ENCODE measurements at places on chromosomes 4 and X.

- no peak for ATAC-seq
Measured at GRCh38 chr4:72899214-72899613, 170.3 kb downstream of the COX18 start.

GRCh38 chr4:159705334-159705733, 602.5 kb downstream of the RAPGEF2 start:
- no peak for ATAC-seq

DNA sequence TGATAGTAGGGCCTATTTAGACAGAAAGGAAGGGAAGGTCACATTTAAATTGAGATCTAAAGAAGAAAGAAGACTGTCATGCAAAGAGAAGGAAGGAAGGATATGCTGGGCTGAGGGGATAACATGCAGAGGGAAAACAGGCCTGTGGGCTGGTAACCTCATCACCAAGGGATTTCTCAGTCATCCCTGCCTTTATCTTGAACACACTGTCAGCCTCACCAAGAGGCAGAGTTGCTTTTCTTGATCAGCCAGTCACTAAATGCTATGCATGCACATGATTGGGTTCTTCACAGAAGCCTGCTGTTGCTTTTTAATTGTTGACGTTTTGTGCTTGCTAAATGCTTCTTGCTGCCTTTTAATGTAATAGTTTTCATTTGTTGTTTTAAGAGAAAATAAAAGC, 113.0 kb downstream of the ARHGAP24 start:
- no peak for ATAC-seq

DNA sequence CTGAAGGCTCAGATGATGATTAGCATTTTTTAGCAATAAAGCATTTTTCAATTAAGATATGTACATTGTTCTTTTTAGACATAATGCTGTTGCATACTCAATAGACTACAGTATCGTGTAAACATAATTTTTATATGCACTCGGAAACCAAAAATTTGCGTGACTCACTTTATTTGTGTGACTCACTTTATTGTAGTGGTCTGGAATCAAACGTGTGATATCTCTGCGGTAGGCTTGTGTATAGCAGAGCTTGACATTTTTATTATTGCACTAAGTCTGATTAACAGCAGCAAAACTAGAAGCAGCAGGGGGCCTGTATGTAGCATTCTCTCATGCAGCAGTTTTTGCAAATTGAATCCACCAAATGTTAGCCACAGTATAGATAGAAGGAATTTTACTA, 119.1 kb upstream of the PRDX4 start:
- peak; percentile 23 for ATAC-seq

DNA sequence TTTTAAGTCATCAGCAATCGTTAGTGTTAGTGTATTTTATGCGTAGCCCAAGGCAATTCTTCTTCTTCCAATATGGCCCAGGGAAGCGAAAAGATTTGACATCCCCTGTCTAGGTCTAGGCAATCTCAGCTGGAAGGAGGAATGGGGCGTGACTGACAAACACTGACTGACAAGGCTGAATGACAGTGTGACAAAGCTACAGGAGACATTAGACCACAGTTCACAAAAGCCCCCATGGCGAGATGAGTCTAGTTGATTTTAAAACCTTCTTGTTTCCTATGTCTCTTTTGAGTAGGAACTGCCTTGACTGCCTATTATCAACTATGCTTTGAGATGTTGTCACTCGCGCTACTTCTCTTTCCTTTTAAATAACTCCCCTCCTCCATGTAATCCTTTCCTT, 42.3 kb downstream of the QRFPR start:
- ATAC-seq, result no peak

Data from motor neuron (in vitro differentiated cells).